H7 (cell line): ENCODE measurements at places on chromosomes 16 and 17. TPM values are rescaled to one million over a fixed set of nuclear protein-coding genes. Genes with fewer than 3 reads are reported as not detected.

Gene KRT31
- total RNA-seq = not detected in 2 replicates

Gene DNAI2
- not detected in 2 replicates for total RNA-seq

Gene ATP1B2
- 1.6 and 7.0 TPM in 2 replicates for total RNA-seq

Gene PPY
- total RNA-seq = not detected in 2 replicates

Gene HCRT
- total RNA-seq = 0.26 TPM in 1 of 2 replicates, not detected in the other
